ENCODE measurements at places on chromosomes 13 and 19.

DNA sequence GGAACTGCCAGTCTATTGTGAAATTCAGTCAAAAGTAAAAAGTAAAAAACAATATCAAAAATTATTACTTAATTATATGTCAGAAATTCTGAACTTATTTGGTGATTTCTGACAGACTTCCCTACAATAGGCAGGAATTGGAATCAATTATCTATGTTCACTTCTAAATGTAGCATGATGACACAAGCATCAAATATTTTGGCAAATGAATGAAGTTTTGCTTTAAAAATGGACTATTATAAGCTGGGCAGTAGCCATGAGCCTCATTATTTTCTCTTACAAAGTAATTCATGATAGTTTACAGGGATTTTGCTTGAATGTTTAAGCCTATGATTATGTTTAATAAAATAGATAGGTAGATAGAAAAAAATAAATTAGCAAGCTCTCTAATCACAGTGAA is 582.6 kb downstream of the SLITRK6 start:
- DNase-seq = peak; percentile 1

GRCh38 chr13:46383383-46383782 is 3.7 kb downstream of the RUBCNL start:
- DNase-seq = no peak

DNA sequence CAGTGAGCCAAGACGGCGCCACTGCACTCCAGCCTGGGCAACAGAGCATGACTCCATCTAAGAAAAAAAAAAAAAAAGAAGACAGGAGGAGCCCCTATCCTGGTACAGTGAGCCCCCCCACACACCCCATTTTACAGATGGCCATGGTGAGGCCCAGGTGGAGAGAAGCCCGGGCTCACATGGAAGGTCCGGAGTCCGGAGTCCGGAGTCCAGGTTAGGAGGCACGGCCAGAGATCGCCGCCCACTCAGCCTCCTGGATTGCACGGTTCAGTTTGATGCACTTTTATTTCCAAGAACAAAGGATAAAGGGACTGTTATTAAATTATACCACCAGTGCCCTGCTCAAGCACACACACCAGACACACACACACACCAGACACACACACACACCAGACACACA is 11.3 kb upstream of the BTBD2 start:
- DNase-seq = no peak

DNA sequence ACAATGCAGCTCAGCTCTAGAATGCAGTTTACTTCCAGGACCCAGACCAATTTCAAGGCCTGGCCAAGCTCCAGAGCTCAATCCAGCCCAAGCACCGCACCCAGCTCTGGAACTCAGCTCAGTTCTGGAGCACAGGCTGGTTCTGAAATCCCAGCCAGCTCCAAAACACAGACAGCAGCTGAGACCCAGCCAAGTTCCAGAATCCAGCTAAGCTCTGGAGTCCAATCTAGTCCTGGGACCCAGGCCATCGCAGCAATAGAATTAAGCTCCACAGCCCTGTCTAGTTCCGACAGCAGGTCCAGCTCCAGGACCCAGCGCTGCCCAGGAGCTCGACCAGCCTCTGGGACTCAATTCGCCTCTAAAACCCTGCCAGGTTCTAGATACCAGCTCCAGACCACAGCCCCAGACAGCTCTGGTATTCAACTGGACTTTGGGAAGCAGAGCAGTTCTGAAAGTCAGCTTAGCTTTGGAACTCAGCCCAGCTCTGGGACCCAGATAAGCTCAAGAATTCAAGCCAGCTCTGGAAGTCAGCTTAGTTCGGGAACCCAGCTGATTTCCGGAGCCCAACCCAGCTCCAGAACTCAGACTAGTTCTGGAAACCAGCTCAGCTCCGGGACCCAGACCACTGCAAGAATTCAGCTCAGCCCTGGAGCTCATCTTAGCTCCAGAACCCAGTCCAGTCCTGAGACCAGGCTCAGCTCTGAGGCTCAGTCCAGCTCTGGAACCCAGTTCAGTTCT is 6.8 kb downstream of the GIPC3 start:
- DNase-seq = no peak

GRCh38 chr13:27665333-27665732 is 43.6 kb downstream of the POLR1D start:
- peak; percentile 28 for DNase-seq

GRCh38 chr19:27777726-27778125 is 1435.2 kb downstream of the UQCRFS1 start:
- peak; percentile 14 for DNase-seq

DNA sequence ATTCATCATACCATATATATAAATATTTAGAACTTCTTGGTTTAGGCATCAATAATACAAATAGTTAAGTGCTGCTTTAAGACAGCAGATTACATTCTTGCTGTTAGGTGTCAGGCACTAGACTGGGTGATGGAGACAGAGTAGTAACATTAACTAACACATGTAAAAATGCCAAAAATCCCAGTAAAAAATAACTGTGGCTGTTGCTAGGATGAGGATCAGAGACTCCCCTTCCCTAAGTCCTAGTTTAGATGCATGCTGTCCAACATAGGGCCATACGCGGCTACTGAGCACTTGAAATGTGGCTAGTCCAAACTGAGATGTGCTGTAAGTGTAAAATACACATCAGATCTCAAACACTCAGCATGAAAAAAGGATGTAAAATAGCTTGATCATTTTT is 94.7 kb downstream of the CDADC1 start:
- no peak for DNase-seq

DNA sequence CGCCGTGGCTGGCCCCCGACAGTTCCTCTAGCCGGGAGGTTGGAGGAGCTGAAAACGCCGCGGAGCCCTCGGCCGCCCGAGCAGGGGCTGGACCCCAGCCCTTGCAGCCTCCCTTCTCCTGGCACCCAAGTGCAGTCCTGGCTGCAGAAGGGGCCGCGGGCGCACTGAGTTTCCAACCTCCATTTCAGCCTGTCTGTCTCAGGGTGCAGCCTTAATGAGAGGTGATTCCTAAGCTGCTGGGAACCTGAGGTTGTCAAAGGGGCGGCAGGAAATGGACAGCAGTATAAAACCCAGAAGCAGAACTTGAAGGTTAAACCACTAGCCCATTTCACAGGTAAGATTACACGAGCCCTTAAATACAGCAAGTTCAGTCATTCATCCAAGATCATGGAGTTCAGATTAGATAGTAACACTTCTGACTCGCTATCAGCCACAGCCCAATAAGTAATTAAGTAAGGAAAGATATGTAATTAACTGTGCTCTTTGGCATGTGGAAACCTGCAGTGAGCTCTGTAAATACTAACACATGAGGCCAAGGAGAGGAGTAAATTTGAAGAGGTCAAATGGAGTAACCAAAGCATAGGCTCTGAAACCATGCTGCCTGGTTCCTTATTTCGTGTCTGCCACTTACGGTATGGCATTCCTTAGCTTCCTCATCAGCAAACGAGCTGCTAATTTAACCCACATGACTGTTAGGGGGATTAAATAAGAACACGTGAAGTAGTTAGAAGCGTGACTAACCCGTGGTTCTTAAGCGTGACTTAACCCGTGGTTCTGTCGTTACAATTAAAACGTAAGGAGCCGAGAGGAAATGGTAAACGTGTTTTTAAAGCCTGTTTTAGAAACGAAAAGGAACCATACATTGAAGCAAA is 686 bp downstream of the SETDB2 start:
- peak; percentile 67 for DNase-seq

GRCh38 chr13:27641711-27642502 is 20.2 kb downstream of the POLR1D start:
- no peak for DNase-seq

- no peak for DNase-seq
Observed at GRCh38 chr19:36572593-36573019, 486 bp downstream of the ZNF529 start.

DNA sequence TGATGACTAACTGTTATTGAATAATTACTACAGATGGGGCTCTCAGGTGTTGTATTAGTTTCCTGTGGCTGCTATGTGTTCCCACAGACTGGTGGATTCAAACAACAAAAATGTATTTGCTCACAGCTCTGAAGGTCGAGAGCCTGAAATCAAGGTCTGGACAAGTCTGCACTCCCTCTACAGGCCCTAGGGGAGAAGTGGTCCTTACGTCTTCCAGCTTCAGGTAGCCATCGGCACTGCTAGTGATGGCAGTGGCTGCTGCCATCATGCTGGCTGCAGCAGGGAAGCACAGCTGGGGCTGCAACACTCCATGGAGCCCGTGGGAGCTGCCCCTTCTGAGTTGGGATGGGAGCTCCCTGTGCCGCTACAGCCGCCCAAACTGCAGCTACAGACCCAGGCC is 1.9 kb downstream of the TEX26 start:
- DNase-seq = peak; percentile 59

DNA sequence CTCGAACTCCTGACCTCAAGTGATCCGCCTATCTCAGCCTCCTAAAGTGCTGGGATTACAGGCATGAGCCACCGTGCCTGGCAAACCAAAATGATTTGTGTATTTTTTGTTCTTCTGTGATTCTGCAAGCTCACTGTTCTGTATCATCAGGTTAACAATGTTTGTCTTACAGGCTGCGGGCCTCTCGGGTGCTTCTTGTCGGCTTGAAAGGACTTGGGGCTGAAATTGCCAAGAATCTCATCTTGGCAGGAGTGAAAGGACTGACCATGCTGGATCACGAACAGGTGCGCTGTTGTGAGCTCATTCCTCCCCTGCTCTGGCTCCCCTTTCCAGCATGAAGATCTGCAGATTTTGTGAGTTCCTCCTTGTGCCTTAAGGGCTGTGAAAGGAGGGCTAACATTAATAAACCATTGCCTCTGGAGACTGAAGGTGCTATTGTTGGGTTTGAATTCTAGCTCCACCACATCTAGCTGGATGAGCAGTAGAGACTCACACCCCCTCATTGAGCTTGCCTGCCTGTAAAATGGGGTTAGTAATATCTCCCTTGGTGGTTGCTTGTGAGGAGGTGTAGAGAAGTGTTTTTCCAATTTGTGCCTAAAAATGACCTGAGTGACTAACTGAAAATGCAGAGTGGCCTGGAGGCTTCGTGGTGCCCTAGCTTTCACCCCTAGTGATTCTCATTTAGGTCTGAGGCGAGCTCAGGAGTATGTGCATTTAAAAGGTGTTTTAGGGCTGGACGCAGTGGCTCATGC is 12.9 kb downstream of the SAE1 start:
- DNase-seq = no peak

- DNase-seq = peak; percentile 100
Observed at GRCh38 chr19:4911786-4912672, 2.7 kb downstream of the UHRF1 start.

- peak; percentile 13 for DNase-seq
Observed at GRCh38 chr13:80742033-80742432, 401.1 kb upstream of the SPRY2 start.

DNA sequence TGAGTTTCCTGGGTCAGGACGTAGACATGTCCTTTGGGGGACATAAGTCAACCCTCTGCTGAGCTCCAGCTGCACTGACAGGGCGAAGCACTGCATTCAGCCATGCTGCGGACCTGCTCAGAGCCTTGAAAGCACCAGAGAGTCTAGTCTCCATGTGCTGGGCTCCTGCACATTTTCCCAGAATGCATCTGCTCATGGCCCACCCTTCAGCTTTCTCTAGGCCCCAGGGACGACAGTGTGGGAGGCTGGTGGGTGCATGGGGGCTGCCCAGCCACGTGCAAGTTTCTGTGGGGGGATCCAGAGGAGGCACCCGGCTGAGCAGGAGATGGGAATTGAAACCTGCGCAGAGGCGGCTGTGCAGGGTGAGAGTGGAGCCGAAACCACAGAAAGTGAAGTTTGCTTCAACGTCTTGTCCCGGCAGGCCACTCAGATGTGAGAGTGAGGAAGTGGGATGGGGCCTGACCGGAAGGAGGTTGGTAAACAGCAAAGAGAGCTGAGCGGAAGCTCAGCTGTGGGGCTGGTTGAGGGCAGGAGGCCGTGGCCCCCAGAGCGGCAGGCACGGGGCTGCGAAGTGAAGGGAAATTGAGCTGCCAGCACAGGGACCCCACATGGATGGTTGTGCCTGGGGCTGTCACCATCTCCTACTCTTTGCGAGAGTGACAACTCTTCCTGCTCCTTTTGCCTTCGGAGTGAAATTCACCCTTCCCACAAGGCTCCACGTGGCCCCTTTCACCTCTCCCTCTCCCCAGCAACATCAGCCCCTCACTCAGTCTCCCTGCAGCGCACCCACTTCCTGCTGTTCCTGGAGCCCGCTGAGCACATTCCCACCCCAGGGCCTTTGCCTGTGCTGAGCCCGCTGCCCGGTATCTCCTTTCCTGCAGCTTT is 11.8 kb downstream of the PGLS start:
- peak; percentile 36 for DNase-seq

DNA sequence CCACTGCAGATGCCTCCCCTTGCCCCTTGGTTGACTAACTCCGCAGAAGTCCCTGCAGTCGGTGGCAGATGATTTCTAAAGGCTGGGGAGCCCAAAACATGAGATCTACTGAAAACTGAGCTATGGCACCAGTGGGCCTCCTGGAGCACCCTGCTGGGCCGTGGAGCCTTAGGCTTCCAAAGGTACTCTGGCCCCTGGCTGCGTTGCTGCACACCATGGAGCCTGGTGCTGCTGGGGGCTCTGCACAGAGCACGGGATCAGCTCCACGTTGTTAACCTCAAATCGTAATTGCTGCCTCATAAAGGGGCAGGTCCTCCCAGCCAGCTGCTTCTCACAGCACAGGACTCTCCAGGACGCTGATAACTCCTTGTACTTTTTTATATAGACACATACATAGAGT is 357.5 kb downstream of the NALCN start:
- no peak for DNase-seq

GRCh38 chr13:70339738-70340137 is 231.5 kb upstream of the KLHL1 start:
- DNase-seq = peak; percentile 30

- no peak for DNase-seq
Observed at GRCh38 chr19:936175-936546, 10.3 kb downstream of the ARID3A start.
